ENCODE measurements at places on chromosomes 11 and 22.

DNA sequence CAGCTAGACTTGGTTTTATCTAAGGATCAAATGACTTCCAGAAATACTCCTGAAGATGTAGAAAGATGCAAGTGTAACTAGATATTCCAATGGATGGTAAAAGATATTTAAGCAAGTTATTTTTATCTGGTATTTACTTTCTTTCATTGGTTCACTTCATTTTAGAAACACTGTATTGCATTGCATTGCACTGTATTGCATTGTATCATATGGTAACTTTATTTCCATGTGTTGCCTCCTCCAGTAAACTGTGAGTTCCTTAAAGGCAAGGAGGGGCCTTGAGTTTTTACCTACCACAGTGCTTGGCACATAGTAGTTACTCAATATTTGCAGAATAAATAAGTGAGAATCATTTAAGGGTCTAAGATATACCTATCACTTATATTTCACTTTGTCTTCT is 31.8 kb upstream of the FLI1 start:
- no peak for DNase-seq

- DNase-seq = no peak
Measured at GRCh38 chr11:44275241-44275640, 34.7 kb downstream of the ALX4 start.

DNA sequence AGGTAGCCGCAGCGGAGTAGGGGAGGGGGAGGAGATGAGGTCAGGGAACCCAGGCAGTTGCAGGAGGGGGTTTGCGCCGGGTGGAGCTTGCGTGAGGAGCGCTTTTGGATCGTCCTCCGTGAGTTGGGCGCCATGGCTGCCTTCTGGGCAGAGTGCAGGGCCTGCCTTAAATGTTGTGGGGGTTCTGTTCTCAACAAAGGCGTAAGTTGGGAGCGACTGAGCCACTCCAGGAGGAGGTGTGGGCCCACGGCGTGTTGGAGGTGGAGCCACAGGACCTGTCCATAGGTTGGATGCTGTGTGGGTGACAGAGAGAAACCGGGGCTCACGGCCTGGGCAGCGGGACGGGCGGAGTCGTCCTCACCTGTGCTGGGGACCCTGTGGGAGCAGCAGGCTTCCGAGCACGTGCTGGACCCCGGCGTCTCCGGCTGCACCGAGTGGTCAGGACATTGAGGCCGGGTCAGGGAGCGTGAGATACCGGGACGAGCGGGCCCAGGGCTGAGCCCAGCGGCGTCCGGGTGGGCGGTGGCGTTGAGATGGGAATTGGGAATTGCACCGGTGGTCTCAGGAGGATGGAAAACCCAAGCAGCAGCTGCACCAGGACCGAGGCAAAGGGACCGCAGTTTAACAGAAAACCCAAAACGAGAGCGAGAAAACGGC is 977 bp upstream of the PGGHG start:
- no peak for DNase-seq

- DNase-seq = no peak
Measured at GRCh38 chr22:45434981-45435380, 21.5 kb downstream of the RIBC2 start.

DNA sequence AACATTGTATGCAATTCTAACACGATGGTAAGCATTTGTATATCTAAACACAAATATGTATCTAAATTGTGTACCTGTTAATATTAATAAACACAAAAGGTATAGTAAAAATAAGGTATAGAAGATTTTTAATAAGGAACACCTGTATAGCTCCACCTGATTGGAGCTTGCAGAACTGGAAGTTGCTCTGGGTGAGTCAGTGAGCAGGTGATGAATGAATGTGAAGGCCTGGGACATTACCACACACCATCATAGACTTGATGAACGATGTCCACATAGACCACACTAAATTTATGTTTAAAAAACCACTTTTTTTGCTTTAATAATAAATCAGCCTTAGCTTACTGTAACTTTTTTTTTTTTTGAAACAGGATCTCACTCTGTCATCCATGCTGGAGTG is 97.6 kb upstream of the CLMP start:
- DNase-seq = no peak

DNA sequence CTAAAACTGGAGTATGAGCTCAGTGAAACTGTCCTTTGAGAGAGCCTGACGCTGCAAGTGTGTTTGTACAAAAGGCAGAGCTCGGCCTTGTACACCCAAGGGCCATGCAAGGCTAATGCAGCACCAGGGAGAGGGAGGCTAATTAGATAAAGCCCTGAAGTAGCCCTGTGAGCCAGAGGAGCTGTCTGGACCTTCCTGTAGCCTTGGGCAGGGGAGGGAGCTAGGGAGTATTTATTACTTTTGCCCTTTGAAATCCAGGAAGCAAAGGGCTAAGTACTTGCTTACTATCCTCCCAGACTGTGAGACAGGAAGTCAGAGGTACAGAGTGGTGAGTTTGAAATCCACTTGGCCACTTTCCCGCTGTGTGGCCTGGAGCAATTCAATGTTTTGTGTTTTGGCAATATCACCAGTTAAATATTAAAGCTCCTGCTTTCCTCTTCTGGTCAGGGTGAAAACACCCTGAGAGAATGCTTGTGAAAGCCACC is 10.2 kb upstream of the LDHA start:
- no peak for DNase-seq

- no peak for DNase-seq
Measured at GRCh38 chr11:100232006-100232405, 455.1 kb upstream of the ARHGAP42 start.

DNA sequence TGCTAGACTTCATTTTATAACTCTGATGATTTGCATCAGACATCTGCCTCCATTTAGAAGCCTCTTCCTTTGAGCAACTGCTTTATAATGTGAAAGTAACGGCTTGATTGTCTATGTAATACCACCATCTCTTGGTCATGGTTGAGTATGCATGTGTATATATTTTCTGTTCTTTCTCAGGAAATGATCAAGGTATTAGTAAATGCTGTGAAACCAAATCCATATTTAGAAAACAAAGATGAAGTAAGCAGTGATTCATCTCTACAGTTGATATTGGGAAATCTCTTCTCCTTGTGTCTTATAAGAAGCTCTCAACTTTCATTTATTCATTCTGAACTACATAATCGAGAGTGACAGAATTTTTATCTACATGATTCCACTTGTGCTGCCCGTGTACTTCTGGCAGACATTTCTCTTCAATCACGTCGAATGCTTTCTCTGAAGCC is 104.6 kb upstream of the ANO3 start:
- no peak for DNase-seq

- peak; percentile 2 for DNase-seq
Measured at GRCh38 chr11:120547811-120548681, 36.5 kb downstream of the GRIK4 start.

DNA sequence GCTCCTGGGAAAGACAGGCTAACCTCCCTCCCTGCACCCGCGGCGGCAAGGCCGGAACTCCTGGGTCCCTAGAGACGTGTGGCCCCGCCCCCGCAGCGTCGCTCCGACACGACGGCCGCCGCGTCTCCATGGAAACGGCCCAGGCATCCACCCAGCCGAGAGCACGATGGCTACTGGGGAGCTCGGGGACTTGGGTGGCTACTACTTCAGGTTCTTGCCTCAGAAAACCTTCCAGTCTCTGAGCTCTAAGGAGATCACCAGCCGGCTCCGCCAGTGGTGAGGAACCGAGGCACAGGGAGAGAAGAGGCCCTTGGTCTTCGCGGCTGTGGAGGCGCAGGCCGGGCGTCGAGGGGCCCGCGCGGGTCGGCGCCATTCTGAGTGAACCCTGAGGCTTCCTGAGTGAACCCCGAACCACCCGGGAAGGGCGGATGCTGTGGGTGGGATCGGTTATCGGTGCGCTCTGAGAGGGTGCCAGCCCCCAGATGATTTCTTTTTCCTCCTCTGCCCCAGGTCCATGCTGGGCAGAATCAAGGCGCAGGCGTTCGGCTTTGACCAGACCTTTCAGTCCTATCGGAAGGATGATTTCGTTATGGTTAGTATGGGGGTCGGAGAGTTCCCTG is at the start of gene CFAP300:
Gene CFAP300, plus strand, starts transcription at position 133 of the 620 bp plus-strand sequence. Its CDS starts 34 bp downstream, at position 167.
- DNase-seq = peak; percentile 72

DNA sequence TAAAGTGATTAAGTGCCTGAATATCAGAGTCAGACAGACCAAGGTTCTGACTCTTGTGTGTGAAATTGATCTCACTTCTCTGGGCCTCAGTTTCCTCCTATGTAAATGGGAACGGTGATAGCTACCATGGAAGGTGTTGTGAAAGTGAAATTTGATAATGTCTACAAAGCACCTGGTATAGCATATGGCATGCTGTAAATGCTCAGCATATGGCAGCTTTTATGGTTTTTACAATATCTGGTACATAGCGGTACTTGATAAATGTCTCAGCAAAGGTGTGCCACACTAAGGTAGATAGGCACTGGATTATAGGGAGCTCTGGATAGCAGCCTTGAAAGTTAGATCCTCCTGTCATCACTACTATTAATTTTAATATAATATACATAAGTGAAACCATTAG is 19.9 kb downstream of the POU2AF2 start:
- DNase-seq = no peak

DNA sequence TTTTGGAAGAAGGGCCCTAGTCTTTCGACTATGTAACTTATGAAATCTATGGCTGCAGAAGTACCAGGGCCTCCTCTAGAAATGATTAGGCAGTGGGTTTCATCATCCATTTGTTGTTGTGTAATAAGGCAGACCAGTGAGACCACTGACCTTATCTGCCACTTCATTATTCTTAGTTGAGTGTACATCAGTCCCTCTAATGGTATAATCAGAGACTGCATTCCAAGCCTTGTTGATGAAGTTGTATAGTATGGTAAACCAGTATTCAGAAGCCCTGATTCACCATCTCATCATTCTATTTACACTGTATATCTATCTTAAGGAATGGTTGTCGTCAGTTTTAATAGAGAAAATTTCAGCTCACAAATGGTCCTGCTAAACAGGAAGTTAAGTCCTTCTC is 32.2 kb upstream of the GRIA4 start:
- no peak for DNase-seq

GRCh38 chr22:38951734-38952133 is 5.7 kb upstream of the APOBEC3A start:
- DNase-seq = no peak

DNA sequence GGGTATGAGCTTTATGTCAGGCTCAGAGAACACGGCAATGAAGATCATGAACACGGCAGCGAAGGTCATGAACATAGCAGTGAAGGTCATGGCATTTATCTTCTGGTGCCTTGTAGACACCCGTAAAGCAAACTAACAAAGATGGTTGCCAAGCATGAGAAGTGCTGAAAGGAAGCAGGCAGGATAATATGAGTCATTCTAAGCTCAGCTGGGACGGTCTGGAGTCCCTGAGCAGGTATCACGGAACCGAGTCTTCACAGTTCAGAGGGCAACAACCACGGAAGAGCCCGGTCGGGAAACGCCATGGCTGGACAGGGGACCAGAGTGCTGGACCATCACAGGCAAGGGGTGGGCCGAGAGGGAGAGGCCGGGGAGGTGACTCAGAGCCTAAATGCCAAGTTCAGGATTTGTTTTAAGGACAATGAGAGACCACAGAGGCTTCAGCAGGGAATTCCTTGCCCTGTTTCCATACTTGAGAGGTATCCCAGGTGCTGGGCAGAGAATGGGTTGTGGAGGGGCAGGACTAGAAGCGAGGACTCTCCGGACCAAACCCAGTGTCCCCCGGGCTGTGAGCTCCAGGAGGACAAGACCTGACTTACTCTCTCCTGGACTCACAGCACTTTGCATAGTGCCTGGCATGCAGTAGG is 13.1 kb upstream of the MS4A10 start:
- no peak for DNase-seq

DNA sequence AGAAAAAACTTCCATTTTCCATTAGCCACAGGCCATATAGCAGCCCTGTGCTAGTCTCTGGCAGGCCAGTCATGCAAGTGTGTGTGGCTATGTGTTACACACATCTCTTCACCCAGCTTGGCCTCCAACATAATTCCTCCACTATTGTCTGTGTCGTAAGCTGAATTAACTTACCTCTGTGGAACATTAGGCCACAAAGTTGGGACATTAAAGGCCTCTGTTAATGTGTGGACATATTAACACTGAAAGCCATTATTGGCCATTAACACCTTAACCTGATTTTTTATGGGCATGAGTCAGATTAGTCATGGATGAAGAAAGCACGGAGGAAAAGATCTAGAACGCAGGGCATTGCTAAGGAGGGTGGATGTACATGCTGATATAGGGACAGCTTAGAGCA is 100.1 kb downstream of the DBX1 start:
- no peak for DNase-seq

- DNase-seq = no peak
Measured at GRCh38 chr11:33445761-33446161, 188.6 kb downstream of the HIPK3 start.

DNA sequence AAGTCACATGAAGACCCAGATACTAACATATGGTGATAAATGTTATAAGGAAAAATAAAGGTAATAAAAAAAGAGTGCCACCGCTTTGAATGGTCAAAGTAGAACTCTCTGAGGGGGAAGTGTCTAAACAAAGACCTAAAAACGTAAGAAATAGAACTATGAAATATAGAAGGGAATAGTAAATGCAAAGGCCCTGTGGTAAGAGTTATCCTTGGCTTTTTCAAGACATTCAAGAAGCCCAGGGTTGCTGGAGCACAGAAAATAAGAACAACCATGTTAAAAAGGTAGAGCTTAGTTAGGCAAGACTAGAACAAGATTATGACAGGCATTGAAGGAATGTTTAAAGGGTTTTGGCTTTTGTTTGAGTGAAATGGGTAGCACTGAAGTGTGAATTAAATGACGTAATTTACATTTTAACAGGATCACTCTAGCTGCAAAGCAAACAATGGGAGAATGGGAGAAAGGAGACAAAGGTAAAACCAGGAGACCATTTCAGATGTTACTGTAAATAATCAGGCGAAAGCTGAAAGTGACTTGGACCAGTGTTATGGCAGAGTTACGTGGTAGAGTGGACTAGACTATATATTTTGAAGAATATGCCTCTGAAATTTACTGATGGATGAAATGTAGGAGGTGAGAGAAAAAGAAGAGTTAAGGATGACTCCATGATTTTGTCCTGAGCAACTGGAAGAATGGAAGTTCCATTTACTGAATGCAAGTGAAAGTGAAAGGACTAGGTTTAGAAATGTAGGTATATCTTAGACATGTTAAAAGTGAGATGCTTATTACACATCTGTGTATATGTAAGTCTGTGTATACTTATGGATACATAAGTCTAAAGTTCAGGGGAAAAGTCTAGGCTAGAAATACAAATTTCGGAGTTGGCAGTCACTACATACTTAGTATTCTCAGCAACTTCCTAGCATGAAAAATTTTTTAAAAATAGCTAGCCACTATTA is 28.5 kb downstream of the BTBD10 start:
- DNase-seq = no peak
